Calu3 (cell line): ENCODE measurements at places on chromosomes 13 and 19. TPM values are rescaled to one million over a fixed set of nuclear protein-coding genes. Genes with fewer than 3 reads are reported as not detected.

DNA sequence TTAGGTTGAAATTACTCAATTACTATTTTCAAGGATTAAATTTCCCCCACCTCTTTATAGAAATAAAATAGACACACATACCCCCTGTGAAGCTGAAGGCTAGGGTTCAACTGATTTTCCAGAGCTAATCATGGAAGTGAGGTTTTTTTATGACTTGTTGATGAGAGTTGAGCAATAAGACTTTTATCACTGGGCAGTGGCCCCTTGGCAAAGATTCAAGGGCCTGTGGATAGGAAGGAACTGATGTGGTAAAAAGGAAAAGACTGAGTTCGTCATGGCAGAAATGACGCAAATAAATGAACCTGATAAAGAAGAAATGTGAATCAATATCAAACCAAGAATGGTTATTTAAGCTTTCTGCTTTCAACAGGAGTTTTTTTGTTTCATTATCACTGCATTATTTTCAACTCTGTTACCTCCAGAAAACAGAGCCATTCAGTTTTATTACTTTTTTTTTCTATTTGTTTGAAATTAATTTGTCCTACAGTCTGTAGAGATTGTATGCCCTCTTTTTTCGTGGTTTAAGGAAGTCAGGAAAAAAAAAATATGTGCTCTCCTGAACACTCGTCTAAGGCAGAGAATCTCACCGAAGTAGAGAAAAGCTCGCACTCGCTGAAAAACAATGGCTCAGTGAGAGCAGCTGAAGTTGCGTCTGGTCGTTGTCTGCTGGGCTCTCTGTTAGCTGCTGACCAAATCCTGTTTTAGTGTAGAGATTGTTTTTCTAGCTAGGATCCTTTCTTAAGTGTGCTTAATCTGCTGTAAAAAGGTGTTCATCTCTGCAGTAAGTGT, 38.9 kb downstream of the STOML3 start:
- peak; percentile 48 for DNase-seq

GRCh38 chr19:39166571-39167391, 30.0 kb upstream of the NCCRP1 start:
- DNase-seq = peak; percentile 95

DNA sequence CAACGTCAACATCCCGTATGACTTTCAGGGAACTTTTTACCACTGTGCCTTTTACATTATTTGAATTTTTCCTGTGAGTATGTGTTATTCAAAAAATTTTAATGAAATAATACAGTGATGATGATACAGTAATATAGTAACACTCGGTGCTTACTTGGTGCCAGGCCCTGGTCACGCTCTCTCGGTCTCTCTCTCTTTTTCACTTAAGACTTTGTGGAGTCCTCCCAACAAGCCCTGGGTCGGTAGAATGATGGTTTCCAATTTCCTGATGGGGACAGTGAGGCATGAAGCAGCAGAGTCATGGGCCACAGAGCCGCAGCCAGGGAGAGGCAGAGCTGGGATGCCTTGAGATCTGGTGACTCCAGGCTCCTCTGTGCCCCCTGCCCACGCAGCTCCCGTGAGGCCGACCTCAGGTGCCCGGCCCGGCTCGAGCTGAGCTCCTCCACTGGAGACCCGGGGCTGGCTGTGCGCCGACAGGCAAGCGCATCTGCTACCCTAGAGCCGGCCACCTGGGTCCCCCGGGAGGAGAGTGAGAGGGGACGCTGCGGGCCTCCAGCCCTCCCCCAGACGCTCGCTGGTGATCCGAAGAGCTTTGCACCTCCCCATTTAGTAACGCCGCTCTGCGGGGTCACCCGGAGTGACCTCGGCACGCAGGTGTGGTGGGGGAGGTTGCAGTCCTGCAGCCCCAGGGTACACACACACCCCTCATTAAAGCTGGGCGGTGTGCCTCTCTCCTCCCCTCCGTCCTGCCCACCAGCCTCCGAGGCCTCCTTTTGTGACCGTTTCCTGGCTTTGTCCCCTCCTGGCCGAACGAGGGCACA, 4.4 kb upstream of the SBK3 start:
- peak; percentile 56 for DNase-seq

DNA sequence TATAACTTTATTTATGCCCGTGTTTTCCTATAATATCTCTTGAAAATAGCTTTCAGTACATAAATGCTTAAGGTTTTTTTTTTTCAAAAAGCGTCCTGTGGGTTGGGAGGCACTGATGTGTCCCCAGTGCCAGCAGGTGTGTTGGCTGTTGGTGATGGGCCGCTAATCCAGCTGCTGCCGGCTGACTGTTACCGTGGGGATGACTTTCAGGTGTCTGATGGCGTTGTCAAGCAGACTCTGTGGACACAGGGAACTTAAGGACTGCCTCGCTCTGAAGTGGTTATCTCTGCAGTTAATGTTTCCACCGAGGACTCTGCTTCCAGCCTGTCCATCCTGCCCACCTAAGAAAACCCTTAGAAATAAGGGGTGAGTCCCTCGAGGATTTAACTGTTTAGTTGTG, 94.5 kb downstream of the ANKRD10 start:
- DNase-seq = no peak

Gene FXYD3
- 183 and 291 TPM in 2 replicates for total RNA-seq

DNA sequence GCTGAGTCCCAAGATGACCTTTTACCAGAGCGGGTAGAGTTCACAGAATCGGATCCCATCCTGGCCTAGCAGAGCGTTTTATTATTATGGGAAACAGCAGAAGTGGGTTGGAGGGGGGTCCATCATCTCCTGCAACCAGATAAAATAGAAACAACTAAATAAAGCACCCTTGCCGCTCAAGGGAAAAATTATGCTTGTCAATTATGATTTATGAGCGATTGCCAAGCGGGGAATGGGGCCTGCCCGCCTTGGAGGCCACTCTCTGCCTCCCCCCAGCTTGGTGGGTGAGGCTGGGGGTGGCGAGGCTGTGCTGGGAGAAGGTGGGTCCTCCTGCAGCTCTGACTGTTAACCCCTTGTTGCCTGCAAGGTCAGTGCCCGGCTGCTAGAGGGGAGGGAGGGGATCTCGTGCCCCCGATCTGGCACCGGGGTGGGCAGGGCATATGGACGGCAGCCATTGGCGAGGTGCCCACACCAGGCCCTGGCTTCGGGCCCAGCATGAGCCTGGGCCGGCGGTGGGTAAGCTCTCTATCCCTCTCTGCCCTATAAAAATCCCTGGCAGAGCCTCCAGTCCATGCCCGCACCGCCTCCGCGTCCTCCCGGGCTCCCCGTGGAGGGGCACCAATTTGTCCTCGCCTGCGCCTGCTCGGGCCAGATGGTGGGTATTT, 129.1 kb downstream of the URI1 start:
- no peak for DNase-seq
